ENCODE measurements at places on chromosomes 1 and 21. TPM values are rescaled to one million over a fixed set of nuclear protein-coding genes. Genes with fewer than 3 reads are reported as not detected.

DNA sequence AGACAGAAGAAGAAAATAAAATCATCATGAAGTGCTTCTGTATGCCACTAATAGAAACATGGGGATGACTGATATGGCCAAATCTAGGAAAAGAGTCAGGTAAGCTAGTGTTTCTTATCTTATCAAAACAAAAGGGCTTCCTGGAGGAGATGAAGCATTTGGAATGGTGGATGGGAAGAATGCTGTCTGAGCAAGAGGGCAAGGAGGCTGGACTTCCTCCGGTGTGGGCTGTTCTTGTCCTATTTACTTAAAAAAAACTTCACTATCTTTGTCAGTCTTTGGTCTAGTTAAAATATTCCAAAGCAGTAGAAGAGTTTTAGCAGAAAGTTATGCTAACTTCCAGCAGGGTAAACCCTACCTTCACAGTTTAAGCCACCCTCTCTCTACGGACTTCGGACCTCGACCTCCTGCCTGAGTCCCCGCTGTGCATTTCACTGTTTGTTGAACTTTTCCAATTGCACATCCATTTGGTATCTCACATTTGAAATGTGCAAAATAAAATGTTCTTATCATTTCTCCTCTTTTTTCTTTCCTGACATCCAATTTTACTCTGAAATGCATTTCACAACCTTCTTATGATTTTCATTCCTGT is 64.8 kb upstream of the TSPAN2 start:
- DNase-seq = no peak

DNA sequence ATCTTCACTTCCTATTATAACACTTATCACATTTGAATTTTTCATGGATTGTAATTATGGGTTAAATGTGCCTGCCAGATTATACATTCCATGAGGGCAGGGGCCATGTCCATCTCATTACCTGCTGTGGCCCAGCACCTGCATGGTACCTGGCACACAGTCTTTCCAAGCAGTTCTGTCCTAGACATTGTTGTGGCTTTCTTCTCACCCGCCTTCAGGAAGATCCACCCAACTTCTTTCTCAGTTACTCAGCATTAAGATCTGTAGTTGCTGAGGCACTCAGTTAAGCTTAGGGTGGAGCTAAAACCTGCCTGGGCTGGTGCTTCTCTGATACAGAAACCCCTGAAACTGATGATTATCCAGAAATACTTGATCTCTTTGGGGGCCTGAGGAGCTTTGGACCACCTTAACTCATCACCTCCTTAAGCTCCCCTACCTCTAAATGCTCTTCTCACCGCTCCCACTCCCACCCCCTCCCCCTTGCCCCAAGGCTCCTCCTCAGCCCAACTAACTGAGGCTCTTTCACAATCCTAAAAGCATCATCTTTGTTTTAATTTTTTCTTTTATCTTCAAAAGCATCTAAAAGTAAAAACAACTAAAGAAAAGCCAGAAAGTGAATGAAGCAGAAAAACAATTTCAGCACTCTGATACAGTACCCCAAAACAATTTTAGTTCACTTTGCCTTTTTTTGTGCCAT is 190.6 kb downstream of the FGGY start:
- DNase-seq = no peak

- no peak for DNase-seq
These were observed 31.4 kb downstream of the AK2 start for GRCh38 chr1:33005117-33005837.

OR2L5 gene
- not detected for total RNA-seq

DNA sequence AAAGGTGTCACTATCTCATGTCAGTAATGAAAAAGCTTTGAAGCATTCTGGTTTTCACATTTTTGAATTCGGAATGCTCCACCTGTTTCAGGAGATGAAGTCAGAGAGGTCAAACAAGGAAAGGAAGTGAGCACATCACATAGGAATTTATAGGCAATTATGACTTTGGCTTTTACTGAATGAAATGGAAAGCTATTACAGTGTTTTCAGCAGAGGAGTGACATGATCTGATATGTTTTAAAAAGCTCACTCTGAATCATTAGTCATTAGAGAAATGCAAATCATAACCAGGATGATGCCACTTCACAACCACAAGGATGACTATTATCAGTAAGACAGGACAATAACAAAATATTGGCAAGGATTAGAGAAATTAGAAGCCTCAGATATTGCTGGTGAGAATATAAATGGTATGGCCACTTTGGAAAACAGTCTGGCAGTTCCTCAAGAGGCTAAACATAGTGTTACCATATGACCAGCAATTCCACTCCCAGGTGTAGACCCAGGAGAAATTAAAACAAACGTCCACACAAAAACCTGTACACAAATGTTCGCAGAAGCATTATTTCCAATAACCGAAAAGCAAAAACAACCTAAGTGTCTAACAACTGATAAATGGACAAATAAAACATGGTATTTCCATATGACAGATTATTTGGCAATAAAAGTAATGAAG is 7.5 kb downstream of the TAF1A start:
- peak; percentile 19 for DNase-seq

ADAMTS5 gene
- total RNA-seq = not detected
